HL-60 (cell line): ENCODE measurements at places on chromosomes 12 and 14.

DNA sequence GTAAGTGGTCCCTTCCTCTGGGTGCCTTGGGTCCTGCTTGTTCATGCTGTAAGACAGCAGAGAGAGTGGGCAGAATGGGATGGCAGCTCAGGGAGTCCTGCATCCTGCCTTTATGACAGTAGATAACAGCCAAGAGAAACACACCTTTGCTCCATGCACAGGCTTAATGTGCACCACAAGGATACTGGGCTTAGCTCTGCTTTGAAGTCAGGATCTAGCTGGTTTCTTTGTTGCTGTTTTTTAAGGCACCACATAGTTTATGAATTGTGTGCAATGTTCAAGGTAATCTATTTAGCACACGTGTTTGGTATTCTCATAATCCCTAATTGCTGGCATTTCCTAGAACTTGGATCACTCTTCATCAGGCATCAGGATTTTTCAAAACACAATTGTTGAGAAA lies 239.5 kb upstream of the DCN start:
- no peak for DNase-seq

DNA sequence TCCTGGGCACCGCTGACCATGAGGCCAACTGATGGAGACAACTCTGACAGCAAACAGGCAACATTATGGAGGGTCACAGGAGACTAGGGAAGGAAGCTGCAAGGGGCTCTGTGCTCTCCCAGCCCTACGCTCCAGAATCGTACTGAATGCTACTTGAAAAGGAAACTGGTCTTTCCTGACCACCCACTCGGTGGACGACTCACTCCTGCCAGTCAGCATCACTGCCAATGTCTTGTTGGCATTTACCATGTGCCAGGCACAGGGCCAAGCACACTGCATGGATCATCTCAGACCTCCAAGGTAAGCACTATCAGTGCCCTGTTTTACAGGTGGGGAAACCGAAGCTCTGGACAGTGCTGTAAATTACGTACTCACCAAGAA lies 38.0 kb downstream of the CCDC85C start:
- no peak for DNase-seq

DNA sequence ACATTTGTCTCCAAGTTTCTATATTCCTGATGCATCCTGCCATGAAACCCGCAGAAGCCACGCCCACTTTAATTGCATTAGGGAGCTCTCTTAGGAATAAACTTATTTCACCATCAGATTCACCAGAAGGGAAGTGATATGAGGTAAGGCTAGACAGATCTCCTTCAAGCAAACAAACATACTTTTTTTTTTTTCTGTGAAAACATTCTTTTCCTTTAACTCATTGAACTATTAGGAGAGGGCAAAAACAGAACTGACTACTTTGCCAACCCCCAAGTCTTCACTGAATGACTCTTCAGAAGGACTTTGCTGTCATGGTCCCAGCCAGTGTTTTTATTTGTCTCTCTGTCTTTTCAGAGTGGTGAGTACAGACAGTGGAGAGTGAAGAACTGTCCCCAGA lies 48.4 kb downstream of the GTF2A1 start:
- no peak for DNase-seq

DNA sequence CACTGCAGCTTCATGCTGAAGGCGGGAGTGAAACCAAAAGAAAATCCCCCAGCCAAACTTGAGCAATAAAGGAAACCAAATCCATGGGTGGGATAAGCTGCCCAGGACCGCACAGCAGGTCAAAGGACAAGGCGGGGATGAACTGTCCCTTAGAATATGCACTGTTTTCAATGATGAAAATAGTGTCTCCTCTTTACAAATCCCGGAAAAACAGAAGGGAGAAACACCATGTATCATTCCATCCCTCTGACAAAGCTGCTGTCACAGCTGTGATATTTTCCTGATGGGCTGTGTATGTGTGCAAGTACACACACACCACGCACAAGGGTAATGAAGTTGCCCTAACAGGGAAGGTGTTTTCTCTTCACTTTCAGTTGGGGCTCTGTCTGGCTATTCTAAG lies 70.3 kb downstream of the ACTN1 start:
- no peak for DNase-seq

DNA sequence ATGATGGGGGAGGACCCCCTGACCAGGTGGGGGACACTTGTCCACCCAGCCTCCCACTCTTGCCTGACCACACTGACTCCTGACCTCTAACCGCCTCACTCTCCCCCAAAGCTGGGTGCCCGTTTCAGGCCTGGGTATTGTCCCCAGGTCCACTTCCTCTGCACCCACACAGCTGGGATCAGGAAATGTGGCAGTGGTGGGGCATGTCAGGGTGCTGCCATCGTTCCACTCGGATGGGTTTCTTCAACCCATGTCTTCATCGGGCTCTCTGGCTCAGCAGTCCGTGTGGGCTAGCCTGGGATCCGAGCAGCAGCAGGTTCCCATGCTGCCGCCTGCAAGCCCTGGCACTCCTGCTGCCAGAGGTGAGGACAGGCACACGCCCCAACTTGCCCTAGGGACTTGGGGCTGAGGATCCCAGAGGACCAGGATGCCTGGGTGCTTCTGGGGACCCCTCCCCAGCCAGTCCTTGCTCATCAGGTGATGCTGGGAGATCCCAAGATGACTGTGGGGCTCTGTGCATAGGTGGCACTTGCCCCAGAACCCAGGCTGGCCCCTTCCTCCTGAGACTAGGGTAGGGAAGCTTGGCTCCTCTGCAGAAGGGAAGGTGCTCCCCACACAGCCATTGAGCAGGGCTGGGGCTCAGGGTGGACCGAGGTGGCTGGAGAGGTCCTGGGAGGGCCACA lies 2.9 kb upstream of the CLBA1 start:
- DNase-seq = no peak

GRCh38 chr12:101653030-101653429 lies 44.4 kb upstream of the CHPT1 start:
- DNase-seq = no peak

GRCh38 chr12:546920-547845 lies 87.4 kb downstream of the B4GALNT3 start:
- DNase-seq = peak; percentile 62

GRCh38 chr14:56065621-56066290 lies 52.5 kb upstream of the PELI2 start:
- no peak for DNase-seq

GRCh38 chr12:116528498-116528897 lies 30.7 kb upstream of the MAP1LC3B2 start:
- DNase-seq = no peak

DNA sequence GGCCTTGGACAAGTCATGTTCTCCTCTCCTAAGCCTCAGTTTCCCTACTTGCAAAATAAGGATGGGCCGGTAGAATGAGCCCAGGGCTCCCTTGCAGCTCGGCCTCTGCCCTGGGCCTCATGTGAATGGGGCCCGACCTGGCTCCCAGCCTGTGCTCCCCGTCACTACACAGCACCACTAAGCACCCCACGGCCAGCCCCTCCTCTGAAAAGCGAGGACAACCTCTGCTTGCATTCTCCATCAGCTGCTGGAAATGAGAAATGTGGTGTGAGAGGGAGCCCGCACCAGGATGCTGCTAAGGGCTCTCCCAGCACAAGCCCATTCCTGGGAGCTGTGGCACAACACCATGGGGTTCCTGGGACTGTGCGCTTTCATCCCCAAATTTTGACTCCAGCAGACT lies 10.2 kb downstream of the SLC25A47 start:
- no peak for DNase-seq

DNA sequence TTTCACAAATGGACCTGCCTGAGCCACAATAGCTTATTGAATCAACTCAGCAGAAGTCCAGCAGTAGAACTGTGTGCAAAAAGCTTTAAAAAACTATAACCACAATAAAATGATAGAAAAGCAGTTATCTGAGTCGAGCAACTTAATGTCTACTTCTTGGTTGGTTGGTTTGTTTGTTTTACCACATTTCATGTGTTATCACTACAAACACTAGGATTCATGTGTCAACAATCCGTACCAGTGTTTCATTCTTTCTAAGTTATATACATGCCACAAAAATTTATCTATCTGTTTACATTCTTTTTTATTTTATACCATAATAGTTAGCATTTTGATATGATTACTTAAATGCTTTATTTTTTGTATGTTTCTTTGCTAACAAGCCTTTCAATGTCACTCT lies 339.0 kb downstream of the KCNH5 start:
- DNase-seq = no peak

DNA sequence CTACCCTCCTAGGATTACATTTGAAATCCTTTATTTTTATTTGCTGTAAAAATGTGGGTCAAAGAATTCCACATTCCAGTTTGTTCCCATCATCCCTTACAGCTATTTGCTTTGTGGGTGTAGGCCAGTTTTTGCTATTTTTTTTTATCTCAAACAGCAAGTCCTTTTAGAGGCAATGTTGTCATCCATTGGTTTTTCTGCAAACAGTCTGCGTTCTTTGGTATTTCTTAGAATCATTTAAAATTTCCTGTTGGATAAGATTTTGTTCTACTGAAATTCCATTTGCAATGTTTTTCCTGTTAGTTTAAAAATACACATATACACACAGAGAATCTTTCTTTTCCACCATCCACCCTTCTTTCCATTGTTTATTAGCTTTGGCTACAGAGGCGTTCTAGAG lies 53.3 kb upstream of the STK38L start:
- no peak for DNase-seq

- DNase-seq = no peak
Observed at GRCh38 chr12:92192360-92192759, 46.7 kb upstream of the BTG1 start.

DNA sequence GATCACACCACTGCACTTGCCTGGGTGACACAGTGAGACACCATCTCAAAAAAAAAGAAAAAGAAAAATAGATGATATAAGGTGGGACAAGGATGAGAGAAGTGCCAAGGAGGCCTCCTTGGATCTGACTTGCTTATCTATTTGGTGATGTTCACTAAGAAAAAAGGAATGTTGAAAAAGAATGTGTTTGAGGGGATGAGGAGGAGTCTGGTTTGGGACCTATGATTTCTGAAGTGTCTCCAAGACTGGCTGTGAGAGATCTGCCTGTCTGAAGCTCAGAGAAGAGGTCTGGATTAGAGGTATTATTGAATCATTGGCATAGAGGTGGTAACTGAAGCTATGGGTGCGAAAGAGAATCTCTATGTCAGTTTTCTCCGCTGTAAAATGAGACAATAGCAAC lies 42.8 kb downstream of the BCAT1 start:
- no peak for DNase-seq

DNA sequence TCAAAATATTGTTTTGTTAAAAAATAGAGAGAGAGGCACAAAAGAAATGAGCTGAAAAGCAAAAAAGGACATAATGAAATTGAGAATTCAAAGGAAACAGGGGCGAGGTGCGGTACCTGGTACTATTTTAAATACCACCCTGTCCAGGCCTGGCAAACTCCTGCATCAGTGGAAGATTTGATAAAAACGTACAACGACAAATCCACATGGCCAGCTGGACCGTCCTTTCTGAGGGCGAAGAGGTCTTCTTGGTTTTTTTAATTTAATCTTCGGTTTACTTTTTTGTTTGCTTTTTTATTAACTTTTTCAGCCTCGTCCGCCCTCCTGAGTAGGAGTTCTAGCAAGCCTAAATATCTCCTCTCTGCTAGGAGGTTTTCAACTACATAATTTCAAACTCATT lies 11.9 kb downstream of the BCL11B start:
- DNase-seq = no peak

- no peak for DNase-seq
Observed at GRCh38 chr14:49959822-49960408, 67.0 kb downstream of the ARF6 start.

DNA sequence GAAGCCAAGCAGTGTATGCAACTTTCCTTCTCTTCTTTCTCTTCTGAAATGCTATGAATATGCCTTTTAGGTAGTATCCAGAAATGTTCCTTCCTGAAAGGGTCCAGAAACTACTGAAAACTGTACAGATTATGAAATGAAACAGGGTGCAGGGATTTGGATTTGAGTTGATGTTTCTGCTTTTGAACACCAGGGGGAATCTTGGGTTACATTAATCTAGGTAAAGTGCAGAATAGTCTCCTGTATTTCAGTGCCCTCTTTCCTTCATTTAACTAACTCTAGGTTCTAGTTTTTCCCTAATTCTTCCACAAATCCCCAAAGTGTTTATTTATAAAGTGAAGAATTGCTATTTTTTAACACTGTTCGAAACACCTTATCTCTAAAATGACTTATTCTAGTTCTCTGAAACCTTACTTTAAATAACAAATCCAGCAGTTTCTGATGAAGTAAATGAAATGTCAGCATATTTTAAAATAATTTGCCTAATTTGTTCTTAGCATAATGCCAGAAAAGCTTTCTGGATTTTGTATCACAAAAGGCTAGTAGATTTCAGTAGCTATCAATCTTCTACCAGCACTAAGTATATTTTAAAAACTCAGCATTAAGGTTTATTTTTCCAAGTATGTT lies 111.9 kb downstream of the LRRK2 start:
- no peak for DNase-seq

DNA sequence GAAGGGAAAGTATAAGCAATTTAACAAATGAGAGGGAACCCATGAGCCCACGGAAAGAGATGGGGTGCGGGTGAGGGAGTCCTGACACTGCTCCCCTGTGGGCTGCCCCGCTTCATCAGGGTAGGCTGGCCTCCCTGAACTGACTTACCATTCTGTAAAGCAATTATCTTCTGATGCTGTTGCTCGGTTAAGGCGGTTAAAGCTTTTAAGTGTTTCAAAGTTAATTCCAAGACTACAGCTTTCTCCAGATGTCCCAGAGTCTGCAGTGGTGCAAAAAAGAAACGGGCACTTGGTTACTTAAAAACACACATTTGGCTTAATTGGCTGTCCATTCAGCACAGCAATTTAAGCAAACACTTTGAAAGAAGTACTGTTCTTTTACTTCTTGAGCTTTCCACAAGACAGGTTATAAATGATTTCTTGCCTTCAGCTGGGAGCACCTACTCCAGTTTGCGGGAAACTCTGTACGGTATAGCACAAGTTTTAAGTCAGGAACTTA lies 1.3 kb downstream of the BHLHE41 start:
- no peak for DNase-seq

- DNase-seq = no peak
Observed at GRCh38 chr12:72278894-72279293, 6.7 kb downstream of the TRHDE start.

- DNase-seq = peak; percentile 35
Observed at GRCh38 chr14:102351023-102351422, 11.7 kb downstream of the CINP start.

DNA sequence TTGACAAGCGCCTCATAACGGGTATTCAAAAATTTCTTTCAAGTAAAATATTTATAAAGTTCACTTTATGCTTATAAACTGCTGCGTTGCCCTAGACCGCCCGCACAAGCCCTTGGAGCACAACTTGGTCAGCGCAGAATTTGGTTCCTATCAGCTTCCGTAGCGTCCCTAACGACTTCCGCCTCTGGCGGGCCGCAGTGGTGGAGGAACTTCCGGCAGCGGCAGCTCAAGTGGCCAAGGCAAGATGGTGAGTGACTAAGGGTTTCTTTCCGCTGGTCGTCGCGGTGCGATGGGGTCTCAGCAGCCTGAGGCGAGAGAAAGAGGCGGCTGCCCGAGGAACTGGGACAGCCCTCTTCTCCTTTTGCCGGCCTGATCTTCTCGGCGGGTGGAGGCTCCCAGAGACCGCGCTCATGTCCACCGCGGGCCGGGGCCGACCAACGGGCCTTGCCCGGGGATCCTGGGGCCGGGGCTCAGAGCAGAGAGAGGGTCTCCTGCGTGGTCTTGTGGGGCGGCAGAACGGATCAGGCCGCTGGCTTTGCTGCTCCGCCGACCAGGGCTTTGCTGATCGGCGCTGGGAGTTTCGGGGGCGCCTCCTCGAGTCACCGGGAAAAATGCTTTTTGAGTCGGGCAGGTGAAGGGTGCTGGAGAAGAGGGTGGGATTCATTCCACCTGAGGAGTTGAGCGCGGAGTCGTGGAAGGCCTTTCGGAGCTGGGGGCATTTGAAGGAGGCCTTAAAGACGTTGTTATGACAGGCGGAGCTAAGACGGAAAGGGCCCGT lies at the start of gene PSMC1:
Gene PSMC1 (plus strand): TSS at position 200 of the 778 bp plus-strand sequence. CDS start 45 bp downstream, at position 245.
- peak; percentile 93 for DNase-seq

- DNase-seq = no peak
Observed at GRCh38 chr12:28191051-28192048, 1.1 kb downstream of the CCDC91 start.
